Spinal cord (tissue), 10 donors: ENCODE measurements at places on chromosomes 5 and 9. TPM values are rescaled to one million over a fixed set of nuclear protein-coding genes. Genes with fewer than 3 reads are reported as not detected.

GRCh38 chr5:40240111-40240510 is 439.6 kb upstream of the PTGER4 start:
- DNase-seq = no peak

DNA sequence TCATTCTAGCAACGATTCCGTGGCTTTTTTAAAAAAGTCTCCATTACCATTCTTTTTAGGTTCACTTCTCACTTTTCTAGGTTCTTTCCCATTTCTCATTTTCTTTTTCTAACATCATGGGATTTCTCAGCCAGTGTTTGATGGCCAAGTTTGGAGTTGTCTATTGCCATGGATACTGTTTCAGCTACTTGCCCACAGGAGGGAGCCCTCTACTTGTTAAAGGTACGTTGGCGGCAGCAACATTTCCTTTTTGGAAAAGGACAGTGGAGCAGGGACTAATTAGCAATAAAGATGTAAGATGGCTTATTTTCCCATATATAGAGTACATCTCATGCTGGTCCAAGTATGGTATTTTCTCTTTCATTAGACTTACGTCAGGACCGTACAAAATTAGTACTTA is 2257.5 kb upstream of the C9orf72 start:
- DNase-seq = peak; percentile 76

DNA sequence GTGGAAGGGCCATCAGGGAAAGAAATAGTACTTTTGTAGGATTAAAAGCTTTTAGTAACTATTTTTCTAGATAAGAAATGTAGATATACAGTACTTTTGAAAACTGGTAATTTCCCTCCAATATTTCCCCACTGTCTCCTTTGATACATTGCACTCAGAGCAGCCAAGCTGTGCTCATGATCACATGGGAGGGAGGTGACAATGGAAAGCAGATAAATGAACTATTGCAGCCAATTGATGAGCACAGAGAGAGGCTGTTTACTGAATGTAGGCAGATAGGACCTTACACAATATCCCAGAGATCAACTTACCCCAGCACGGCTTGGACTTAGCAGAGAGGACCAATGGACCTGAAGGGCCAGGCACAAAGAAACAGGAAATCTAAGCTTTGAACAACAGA is 178.0 kb upstream of the NREP start:
- DNase-seq = no peak

Gene OMD
- 76.5 TPM for total RNA-seq

Gene SLC25A48
- total RNA-seq = 6.9 TPM

Gene CCL27
- total RNA-seq = not detected

Gene CTSV
- total RNA-seq = 3.5 TPM

Gene NPR3
- 21.1 TPM for total RNA-seq

Gene P4HA2
- 44.1 TPM for total RNA-seq
